GM20000 (cell line): ENCODE measurements at places on chromosomes 6 and 20.

DNA sequence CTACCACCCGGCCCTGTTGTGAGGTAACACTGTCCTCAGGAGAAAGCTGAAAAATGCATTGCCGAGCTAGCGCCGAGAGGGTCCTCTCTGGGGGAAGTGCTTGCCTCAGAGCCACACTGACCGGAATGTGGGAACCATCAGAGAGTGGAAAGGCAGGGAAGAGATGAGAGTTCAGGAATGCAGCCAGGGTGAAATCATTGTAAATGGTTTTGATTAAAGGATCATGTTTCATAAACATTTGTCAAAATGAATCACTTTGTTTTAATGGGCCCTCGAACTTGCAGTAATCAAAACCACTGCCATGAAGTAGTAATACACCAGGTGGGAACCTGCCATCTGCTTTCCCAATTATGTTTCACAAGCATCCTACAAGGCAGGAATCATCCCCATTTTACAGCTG lies 16.9 kb upstream of the IL17F start:
- DNase-seq, result no peak

DNA sequence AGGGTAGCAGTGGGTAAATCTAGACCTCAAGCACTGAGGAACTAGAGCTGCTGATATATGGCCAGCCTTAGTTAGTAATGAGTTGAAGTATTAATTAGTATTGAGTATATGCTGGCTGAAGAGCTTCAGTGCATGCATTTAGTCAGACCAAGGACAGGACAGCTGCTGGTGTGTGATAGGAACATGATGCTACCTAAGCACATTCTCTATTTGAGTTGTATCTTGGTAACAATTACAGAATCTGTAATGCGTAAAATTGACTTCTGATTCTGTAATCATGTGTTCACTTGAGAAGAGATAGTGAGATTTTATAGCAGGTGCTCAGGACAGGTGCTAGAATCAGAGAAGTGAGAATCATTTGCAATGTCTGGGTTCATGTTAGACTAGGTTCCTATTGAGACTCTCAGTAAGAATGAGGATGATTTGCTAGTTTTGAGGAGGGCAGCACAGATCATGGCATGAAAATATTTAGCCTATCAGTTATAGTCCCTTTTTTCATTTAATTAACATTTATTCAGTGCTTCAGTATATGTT lies 369.4 kb upstream of the HS3ST5 start:
- no peak for DNase-seq

- DNase-seq, result no peak
Observed at GRCh38 chr6:44309092-44309491, 4.1 kb downstream of the AARS2 start.

GRCh38 chr6:35190306-35190705 lies 23.4 kb upstream of the SCUBE3 start:
- DNase-seq, result no peak

DNA sequence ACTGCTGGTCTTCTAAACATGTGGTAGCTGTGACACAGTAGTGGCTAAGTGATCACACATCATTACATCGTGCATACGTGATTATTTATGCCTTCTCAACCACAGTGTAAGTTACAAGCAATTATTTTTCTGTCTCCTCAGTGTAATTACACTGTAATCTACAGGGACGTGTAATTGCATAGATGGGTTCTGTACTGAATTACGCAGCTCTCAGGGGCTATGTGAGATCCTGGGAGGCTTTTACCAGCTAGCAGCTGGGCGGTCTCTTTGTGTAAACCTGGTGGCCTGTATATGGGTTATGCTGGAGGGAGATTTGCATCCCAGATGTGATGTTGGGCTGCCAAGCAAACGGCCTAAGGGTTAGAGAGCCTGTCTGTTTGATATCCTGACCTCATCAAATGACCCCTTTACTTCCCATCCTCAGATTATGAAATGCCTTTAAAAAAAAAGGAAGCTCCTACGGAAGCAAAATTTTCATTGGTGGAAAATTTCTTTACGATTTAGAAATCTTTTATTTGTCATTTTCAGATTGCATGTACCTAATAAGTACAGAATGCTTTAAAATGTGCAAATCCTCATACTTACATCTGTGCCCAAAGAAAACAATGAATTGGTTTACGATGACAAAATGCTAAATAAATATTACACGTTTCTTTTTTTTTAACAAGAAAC lies 402.8 kb upstream of the JAG1 start:
- no peak for DNase-seq

DNA sequence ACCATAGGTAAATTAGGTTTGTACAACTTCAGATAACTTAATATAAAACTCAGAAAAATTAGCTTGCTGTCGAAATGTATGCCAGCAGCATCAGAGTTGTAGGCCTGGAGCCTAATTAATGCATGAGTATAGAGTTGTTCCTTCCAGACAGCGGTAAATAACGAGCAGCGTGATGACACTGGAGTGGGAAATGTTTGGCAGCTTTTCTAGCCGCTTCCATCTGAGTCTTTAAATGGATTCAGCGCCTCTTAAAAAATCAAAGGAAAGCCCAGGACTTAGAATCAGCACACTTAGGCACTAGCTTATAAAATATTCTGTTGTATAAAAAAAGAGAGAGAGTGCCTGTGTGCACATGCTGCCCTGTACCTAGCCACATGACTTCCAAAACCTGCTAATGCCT lies 43.7 kb upstream of the SYNJ2 start:
- no peak for DNase-seq

DNA sequence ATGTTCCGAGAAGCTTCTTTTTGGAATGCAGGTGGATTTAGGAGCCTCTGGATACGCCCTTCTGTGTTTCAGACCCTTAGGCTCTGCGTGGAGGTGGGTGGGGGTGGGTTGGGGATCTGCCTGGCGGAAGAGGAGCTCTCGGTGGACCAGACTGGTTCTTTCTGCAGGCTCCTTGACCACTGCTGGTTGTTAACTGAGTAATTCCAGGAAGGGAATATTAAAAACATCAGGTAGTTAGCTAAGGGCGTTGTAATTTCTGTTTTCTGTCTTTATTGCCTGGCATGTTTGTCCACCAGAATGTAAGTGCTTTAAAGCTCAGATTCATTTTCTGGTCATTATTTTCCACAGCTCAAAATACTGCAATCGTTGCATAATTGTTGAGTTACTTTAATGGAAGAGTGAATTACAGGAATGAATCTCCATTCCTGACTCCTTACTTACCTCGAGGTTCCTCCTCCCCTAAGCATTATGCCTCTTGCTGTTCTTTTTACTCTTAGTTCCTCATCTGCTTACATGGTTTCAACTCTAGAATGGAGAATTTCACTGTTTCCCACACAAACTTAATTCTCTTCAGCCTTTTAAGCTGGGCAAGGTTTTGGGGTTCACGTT lies 5.9 kb downstream of the CDYL start:
- no peak for DNase-seq

DNA sequence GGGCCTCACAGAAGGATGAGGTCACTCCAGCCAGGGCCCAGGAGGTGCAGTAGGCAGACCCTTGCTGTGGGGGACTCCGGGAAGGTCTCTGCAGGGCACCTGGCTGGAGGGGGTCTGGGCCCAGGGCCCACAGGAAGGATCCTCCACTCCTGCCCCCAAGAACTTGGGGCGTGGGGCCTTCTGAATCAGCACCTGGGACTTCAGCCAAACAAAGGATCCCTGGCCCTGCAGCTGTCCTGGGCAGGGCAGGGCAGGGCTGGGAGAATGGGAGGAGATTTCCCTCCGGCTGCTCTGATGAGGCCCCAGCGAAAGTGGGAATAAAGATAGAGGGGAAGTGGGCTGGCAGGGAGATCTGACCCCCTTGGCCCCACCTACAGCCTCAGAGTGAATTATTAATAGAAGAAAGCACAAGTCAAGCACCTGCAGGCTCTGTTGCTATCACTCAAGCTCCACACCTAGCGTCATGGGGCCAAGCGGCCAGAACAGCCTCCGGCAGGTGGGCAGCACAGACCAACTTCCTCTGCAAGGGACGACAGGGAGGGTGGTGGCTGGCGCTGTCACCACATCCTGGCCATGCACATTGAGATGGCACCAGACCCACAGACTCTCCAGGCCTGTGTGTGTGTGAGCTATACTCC lies 61.6 kb upstream of the MRPS10 start:
- no peak for DNase-seq

GRCh38 chr20:32344835-32345506 lies 13.2 kb upstream of the ASXL1 start:
- no peak for DNase-seq

DNA sequence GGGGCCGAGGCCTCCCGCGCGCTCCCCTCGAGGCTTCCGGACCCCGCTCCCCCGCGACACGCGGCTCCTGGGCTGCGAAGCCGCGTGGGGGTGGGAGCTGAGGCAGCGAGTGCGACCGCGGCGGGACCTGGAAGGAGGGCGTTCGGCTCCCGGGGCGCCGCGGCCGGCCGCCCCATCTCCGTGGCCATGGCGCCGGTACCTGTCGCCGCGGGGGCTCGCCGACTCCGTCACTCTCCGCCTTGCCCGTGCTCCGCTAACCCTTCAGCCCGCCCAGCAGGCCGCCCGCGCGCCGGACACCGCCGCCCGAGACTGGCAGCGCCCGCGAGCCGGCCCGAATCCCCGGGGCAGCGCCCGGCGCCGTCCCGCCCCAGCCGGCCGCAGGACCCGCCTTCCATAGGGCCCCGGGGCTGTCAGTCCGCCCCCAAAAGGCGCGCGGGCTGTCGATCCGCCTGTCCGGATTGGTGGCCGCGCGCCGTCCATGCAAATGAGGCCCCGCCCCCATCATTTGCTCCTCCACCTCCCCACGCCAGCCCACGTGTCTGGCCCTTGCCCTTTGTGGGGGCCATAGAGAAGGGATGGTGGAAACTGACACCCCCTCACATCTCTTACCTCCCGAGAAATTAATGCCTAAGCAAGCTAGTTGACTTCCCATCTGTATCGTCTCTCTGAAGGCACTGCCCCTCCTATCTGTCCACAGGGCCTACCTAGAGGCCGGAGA lies at the start of gene FKBP5:
Gene FKBP5 (minus strand): TSS at position 311 of the 718 bp plus-strand sequence. CDS start 46,091 bp downstream, outside the sequence.
- peak; percentile 97 for DNase-seq

GRCh38 chr6:161870236-161870901 lies 596.5 kb upstream of the AGPAT4 start:
- DNase-seq, result no peak

DNA sequence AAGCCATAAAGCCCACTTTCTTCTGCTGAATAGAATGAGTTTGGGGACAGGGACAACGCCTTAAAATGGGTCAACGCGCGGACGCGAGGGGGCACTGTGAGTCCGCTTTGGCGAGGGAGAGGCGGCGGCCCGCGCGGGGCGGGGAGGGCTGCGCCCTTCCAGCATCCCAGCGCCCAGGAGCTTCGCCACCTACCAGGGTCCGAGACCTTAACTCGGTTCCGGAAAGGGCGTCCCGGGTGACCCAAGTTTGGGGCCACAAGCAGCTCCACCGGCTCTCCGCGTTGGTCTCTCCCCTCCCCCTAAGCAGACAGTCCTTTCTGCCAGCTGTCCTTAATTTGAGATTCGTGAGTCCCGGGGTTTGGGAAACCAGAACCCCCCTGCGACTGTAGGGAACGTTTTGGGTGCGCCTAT lies 1.8 kb upstream of the SAMD5 start:
- peak; percentile 78 for DNase-seq

DNA sequence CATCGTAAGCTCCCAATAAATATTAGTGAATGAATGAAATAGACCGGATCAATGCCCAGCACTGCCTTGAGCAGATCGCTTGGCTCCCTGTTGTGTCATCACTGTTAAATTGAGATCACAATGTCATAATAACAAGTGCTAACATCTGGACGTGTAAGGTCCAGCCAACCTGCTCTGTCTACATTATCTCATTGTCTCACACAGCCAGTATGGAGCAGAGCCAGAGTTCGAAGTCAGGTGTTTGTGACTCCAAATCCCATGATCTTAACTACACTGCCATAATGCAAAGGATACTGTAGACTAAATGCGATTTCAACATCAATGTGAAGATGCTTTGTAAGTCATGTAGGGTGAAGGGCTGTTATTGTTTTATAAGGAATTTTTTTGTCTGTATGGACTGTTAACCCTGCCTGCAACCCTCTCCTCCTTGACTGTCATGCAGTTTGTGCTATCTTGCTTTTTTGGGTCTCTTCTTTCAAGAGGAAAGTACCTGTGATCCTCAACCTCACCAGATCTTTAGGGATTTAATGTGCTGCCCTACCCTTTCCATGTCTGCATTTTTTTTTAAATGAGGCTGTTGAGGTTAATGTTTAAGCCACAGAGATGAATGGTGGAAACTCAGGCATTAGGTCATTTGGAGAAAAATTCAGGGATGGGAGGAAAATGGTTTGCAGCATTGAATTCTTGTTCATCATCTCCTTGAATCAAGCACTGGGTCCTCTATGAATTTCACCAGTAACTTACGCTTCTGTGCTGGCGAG lies 49.0 kb upstream of the OCSTAMP start:
- DNase-seq, result no peak

- no peak for DNase-seq
Observed at GRCh38 chr6:163406830-163407229, 7.7 kb upstream of the QKI start.

DNA sequence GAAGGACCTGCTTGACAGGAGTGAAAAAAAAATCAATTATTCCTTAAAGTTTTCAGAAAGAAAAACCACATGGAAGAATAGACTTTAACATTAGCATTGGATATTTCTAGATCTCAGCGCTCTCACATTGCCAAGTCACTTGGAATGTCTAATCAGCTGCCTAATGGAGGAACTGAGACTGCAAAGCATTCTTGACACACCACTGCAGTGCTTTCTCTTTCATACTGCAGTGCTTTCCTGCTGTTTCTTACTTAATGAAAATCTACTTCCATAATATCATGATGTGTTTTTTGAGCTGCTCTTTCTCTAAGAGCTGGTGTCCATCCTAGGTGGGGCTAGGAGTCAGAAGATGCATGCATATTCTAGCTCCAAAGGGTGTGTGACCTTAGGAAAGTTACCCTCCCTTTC lies 20.4 kb upstream of the MCM3 start:
- DNase-seq, result peak; percentile 58

DNA sequence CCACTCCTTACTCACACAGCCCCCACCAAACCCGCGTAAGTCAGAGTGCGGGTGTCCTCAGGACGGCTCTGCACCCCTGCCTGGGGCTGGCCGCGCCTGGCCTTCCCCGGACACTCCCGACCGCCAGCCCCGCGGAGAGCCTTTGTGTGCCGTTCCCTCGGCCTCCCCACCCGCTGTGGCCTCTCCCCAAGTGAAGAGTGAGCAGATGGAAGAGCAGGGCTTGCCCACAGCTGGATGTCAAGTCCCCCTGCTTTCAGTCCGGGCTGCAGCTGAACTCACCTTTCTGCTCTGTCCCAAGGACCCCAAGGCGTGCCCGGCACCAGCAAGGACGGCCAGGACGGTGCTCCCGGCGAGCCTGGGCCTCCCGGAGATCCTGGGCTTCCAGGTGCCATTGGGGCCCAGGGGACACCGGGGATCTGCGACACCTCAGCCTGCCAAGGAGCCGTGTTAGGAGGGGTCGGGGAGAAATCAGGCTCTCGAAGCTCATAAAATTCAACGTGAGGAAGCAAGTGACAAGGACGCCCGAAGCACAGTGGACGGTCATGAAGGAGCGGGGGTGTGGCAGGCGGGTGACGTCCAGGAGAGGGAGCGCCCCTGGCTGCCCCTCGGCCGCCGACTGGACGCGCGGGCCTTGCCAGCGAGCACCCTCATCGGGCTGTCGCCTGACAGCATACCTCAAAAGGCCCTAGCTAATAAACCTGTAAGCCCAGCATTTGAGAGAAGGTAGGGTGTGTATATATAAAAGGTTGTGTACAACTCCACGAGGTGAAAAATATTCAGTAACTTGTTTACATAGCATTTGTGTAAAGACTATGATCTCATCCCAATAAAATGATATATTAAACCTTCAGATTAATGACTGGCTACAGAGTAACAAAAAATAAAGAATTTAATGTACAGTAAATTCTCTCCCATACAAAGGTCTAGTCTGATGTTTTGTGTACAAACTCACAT lies 21.1 kb downstream of the TCFL5 start:
- no peak for DNase-seq

GRCh38 chr6:90502866-90503407 lies 83.9 kb downstream of the MAP3K7 start:
- DNase-seq, result no peak
